Urinary bladder (tissue), 4 donors: ENCODE measurements at places on chromosomes 13 and 19. TPM values are rescaled to one million over a fixed set of nuclear protein-coding genes. Genes with fewer than 3 reads are reported as not detected.

DNA sequence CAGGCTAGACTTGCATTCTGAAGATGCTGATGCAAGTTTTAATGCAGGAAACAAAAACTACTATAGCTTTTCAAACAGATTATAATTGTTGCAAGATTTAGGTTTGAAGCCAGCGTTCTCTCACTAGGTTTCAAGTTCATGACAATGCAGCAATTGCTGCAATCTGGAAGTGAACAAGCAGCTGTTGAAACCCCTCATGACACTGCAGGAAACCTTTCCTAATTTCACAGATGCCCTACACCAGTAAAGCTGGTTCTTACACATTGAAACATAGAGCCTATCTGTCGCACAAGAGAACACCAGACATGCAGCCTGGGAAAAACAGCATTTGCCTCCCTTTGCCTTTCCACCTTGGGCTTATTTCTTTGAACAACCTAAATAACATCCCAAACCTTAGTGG lies 1737.2 kb upstream of the MIR17HG start:
- no peak for DNase-seq

GRCh38 chr19:34288381-34288780 lies 34.0 kb downstream of the GARRE1 start:
- no peak for DNase-seq

- no peak for DNase-seq
Measured at GRCh38 chr19:56091751-56092546, 29.1 kb downstream of the ZNF787 start.

The FCHO1 gene
- total RNA-seq: 1.4 TPM

The CRB3 gene
- 4.4 TPM for total RNA-seq

DNA sequence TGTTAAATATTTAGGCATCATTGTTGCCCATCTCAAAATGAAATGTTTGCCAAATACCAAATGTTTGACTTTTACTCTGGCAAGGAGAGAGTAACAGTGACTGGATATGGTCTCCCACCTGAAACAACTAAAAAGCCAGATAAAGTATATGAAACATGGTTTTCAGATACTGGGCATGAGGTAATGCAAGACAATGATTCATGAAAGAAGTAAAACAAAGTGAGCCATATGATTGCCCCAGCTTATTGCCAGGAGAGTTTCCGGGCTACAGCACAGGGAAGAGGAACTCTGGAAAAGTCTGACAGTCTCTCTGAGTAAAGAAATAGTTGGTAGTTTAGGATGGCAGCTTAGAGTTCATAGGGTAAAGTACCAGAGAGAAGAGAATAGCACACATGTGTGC lies 354.6 kb downstream of the DNAJC15 start:
- no peak for DNase-seq

DNA sequence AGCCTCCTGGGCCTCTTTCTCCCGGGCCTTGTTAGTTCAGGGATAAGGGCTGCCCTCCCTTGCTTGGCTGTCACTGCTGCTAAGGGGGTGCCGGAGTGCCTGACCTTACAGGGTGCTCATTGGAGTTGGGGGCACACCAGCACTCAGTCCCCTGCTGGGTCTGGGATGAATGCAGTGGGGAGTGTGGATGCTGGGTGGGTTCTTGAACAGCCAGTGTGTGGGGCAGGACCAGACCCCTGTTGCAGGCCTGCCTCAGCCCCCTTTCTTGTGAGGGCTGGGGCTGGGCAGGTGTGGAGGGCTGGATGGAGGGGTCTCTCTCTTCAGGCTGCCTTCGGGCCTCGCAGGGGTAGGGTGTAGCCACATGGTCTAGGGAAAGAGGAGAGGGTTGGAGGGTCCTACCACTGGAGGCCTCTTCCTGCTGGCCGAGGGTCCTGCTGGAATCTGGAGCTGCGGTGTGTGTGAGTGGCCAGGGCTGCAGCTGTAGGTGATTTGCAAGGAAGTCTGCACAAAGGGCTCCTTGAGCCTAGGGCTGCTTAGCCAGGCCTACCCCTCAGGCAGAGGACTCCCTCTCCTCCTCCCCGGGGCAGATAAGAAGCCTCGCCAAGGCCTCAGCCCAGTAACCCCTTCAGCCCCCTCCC lies 3.2 kb downstream of the CEBPA start:
- DNase-seq: no peak

GRCh38 chr13:73210218-73210883 lies 151.5 kb downstream of the KLF5 start:
- DNase-seq: no peak

DNA sequence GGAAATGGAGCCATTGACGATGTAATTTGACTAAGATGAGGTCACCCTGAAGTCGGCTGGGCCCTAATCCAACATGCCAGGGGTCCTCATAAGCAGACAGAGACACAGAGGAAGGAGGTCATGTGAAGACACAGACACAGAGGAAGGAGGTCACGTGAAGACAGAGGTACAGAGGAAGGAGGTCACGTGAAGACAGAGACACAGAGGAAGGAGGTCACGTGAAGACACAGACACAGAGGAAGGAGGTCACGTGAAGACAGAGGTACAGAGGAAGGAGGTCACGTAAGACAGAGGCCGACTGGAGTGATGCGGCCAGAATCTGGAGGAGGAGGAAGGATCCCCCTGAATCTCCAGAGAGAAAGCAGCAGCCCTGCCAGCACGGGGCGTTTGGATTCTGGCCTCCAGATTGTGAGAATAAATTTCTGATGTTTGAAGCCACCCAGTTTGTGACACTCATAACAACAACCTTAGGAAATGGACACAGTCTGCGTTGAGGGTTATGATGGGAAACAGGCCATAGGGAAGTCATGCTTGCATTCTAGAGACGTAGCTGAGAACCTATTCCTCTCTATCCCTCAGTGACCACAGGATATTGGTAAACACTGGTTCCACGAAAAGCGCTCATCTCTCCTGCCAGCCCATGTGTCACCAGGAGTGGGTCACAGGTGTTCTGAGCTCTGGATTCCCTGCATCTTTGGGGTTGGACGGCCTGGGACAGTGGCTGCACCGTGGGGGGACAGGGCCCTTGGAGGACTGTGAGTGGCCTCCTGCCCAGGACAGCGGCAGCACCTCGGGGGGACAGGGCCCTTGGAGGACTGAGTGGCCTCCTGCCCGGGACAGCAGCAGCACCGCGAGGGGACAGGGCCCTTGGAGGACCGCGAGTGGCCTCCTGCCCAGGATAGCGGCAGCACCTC lies 108.5 kb downstream of the SOX1 start:
- no peak for DNase-seq

- DNase-seq: no peak
Measured at GRCh38 chr13:42378383-42378780, 106.4 kb downstream of the AKAP11 start.

The FOXO1 gene
- total RNA-seq: 23.2 TPM

DNA sequence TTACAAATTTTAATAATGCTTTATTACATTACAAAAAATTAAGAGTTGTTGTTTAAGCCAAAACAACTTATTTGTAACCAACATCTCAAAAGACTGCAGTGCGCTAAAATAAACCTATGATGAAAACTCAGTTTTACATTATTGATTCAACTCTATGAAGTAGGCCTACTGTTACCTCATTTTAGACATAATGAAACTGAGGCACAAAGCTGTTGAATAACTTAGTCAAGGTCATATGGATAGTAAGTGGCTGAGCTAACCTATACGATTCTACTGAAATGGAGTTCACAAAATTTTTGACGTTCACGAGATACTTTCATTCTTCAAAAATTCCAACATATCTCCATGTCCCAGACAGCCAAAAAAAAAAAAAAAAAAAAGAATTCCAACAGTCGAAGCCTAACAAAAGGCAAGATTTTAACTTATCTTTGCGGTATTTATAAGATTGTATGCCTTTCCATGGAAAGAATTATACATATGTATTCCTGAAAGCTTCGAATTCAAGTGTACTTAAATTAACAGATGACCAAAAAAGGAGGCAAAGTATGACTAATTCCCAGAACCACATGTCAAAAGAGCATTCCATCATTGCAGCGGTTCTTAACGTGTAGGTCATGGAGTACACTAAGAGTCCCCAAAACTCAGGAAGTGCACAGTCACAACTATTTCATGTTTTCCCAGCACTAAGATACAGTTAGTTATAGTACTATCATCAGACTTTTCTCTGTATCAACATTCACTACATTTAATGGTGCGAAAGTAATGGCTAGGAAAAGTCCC lies 69.4 kb downstream of the PSPC1 start:
- DNase-seq: no peak

The ZNF226 gene
- 41.1 TPM for total RNA-seq

GRCh38 chr13:106033659-106034058 lies 501.8 kb downstream of the EFNB2 start:
- DNase-seq: no peak

The EID2B gene
- 5.3 TPM for total RNA-seq

DNA sequence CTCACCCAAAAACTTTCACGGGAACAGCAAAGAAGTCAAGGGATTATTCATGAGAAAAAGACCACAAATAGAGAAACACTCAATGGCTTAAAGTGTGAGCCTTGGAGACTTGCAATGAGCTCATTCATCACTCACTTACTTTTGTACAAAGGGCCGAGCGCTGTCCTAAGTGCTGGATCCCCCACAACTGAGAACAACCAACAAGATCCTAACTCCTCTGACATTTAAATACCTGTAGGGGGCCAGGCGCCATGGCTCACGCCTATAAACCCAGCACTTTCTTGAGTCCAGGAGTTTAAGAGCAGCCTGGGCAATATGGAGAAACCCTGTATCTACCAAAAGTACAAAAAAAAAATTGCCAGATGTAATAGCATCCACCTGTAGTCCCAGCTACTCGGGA lies 29.4 kb upstream of the ZNF507 start:
- no peak for DNase-seq

DNA sequence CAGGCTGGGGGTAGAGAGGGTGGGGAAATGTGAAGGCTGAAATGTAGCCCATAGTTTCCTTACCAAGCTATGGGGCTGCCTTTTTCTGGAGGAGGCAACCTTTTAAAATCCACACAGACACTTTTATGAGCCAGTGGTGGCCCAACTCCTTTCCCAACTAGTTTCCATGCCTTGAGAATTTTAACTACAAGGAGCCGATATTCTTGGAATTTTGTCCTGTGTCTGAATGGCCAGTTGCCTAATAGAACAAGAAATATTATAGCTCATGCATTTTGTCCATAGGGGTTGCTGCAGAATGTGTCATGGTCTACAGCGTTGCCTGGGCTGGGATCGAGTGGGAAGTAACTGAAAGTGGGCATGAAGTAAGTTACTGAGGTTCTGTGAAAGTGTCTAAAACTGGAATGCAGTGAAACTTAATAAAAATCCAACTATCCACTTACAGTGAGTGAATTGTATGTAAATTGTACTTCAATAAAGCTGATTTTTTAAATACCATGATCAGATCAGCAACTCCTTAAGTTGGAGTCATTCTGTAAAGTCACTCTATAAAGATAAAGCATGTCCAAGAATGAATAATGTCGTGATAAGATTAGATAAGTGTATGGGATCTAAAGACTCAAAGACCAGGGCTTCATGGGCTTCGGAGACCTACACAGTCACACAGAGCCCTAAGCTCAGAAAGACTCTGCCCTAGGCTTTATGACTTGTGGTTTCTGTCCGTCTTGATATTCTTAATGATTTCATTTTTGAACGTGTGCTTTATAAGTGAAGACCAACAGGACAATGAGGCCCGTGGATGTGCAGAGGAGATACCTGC lies 122.6 kb upstream of the FNDC3A start:
- no peak for DNase-seq

DNA sequence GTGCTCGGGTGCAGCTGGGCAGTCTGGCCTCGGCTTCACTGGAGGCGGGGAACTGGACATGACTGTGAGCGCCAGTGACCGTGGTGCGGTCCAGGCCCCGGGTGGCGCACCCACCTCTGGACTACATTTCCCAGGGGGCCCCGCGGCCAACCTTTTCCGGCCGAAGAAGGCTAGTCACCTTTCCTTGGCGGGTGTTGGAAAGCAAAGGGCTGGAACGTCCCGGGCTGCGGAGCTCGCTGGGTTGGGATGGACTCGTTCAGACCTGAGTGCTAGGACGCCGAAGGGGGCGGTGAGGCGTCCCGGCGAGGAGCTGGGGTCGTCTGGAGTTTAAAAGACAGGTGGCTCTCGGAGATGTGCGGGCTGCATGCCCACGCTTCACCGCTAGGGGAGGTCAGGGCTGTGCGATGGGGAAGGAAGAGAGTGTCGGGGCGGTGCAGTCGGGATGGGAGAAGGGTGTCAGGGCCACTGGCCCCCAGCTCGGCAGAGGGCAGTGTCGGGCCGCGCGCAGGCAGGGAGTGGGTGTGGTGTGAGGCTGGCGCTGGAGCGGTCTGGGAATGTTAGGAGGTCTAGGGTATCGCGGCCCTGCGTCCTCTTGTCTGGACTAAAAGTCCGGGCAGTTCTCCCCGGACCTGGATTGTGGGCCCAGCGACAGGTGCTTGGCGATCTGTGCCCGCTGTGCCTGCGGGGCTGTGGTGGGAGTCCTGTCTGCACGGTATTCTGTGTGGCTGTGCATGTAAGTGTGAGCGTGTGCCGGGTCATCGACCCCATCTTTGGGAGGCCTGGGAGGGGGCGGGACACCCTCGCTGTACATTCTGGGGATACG lies 57.1 kb downstream of the ZNF568 start:
- DNase-seq: peak; percentile 67

- DNase-seq: no peak
Measured at GRCh38 chr13:26061947-26062346, 10.1 kb upstream of the SHISA2 start.

The HRC gene
- 5.2 TPM for total RNA-seq

GRCh38 chr13:51823863-51824262 lies 19.9 kb upstream of the DHRS12 start:
- DNase-seq: no peak

DNA sequence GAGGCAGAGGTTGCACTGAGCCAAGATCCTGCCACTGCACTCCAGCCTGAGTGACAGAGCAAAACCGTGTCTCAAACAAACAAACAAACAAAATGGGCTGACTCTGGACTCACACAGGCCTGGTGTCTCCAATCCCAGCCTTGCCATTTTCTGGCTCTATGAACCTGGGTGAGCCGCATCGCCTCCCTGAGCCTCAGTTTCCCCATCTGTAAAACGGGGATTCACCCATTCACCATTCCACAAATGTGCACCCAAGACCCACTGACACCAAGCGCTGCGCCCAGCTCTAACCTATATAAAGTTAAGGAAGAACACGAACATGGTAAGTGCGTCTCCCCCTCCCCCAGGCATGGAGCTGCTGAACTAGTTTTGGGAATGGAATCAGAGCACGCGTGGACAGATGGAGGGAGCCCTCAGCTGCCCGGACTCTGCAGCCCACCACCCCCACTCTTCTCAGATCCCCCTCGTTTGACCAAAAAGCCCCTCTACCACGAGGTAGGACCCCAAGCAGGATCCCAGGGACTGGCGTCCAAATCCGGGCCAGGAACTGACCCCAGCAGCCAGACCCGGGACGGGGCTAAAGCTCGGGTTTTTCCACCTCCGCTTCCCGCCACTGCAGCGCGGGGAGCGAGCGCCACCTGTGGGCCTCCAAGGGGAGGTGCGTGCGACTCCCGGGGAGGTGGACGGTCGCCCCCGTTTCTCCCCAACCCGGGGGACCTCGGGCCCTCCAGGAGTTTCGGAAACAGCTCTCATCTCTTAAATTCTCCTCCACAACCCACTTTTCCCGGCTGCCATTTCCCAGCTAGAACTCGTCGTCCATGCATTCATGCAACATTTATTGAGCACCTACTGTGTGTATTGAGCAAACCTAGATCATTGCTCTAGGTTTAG lies 33.0 kb upstream of the ADGRE5 start:
- DNase-seq: no peak

The LRRC4B gene
- total RNA-seq: 12.8 TPM

GRCh38 chr19:14158276-14159023 lies 22.1 kb upstream of the ASF1B start:
- DNase-seq: no peak

GRCh38 chr13:39419876-39420275 lies 183.1 kb downstream of the LHFPL6 start:
- DNase-seq: no peak
